ENCODE measurements at places on chromosomes 5 and 9.

DNA sequence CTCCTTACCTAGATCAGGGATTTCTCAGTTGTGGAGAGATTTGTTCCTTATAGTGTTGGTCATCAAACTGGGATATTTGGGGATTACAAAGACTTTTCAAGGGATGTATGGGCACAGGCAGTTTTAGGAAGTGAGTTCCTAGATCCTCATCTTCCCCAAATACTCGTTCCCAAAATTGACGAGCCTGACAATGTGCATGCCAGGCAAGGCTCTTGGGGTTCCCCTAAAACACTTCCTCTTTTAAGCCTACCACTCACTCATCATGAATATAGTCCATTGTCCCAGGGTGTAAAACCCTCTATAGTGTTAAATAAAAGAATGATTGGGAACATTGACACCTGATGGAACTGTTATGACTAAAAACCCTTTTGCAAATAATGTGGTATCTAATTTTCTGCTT, 26.4 kb downstream of the PDCD1LG2 start:
- DNase-seq = no peak

DNA sequence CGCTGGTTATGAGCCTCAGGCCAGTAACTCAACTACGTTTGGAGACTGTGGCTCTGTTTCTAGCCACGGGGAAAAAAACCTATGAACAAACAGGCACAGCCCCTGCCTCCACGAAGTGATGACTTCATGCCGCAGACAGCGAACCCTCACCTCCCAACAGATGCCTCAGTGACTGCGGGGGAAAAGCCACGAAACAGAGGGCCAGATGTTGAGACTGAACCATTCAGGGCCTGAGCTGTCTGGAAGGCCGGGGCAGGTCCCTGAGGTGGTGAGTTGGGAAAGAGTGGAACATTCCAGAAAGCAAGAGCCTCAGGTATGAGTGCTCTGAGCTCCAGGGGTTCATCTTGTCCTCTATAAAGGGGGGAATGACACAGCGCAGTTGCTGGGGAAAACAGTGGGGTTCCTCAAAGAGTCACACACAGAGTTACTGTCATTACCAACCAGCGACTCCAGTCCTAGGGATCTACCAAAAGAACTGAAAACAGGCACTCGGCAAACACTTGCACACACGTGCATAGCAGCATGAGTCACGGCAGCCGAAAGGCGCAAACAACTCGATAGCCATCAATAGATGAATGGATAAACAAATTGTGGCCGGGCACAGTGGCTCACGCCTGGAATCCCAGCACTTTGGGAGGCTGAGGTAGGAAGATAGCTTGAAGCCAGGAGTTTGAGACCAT, 15.3 kb downstream of the PLPP7 start:
- no peak for DNase-seq

GRCh38 chr5:101271945-101272344, 368.9 kb upstream of the ST8SIA4 start:
- no peak for DNase-seq

DNA sequence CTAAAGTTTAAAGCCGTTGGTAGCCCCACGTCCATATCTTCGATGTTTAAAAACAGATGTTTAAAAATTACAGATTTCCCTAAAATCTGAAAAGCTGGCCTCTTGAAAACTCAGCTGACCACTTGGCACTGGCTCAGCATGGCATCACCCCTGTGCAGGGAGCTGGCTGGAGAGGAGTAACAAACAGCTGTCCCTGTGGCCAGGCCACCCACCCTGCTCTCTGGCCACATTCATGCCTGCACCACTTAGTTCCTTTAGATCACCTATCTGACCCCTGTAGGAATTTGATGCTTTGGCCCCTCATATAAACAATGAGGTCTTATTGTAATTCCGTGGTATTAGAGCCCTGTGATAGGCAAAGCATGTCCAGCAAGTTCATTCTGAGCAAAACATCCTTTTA, 107.5 kb downstream of the FRMD3 start:
- no peak for DNase-seq

- DNase-seq = no peak
Observed at GRCh38 chr5:17398431-17398830, 99.6 kb upstream of the TAF11L2 start.

- DNase-seq = no peak
Observed at GRCh38 chr5:135429301-135430134, 17.6 kb downstream of the DCANP1 start.

DNA sequence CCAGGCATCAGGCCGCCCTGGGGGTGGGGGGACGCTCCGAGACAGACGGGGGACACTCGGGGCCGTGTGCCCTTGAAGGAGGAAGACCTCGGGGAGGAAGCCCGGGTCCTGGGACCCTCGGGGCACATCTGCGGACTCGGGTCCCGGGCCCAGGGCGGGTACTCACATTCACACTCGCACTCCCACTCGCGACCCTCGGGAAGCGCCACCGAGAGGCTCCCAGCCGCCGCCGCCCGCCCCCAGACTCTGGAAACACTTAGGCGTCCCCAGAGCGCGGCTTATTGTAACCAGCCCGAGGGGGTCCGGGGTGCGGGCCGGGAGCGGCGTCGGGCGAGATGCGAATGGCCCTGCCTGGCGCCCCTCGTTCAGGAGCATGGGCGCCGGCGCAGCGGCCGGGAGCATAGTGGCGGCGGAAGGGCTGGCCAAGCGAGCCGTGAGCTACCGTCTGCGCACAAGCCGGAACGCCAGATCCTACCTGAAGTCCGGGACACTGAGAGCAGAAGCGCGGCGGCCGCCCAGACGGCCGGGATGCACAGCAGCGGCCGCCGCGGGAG, 559 bp downstream of the ROR2 start:
- no peak for DNase-seq

- DNase-seq = no peak
Observed at GRCh38 chr5:131466171-131466766, 168.8 kb downstream of the RAPGEF6 start.

DNA sequence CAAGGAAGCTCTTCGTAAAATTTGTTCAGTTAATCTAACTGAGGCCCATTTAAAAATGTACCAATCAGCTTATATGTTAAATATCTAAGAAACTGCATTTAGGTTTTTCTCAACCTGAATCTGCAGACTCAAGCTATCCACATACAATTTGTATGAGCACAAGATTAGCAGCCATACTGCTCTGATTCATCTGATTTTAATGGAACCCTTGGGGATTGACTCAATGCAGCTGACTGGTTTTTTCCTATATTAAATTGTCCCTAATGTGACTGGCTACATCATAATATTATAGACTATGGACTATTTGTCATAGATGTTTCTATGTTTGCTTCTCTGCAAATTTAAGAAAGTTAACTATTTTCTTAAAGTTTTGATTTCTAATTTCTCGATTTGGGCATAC, 451.0 kb upstream of the TUSC1 start:
- no peak for DNase-seq

DNA sequence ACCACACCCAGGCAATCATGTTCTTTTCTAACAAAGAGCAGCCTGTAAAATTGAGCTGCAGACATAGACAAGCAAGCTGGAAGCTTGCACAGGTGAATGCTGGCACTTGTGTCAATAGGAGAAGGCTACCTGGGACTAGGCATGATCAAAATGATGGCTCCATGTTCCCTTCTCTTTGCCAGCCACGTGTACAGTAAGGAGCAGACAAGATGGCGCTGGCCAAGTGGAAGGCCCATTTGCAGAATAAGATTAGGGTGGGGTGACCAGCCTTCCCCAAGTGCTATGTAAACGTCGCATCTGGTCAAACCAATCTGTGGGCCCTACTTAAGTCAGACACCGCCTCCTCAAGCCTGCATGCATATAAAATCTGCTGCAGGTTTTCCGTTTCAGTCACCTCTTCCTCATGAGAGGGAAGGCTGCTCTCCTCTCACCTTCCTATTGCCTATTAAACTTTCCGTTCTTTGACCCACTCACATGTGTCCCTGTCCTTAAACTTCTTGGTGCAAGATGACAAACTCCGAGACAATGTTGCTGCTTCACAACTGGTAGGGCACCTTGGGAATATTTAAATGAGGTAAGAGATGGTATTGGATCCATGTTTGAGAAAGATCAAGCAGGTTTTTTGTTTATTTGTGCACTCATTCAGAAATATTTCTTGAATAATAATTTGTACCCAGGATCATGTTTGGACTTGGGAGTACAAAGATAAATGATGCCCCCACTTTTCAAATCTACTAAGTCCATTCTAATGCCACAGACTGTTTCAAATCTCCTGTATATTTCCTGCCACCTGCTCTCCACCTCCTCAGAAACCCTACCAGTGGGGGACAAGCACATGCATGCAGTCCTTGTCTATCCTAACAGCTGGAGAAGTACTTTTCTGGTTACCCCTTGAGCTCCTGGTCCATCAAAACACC, 30.7 kb upstream of the TGFBR1 start:
- DNase-seq = no peak

- DNase-seq = no peak
Observed at GRCh38 chr5:61796773-61797172, 464.7 kb downstream of the ZSWIM6 start.

- DNase-seq = no peak
Observed at GRCh38 chr5:152285764-152286163, 119.3 kb downstream of the NMUR2 start.

DNA sequence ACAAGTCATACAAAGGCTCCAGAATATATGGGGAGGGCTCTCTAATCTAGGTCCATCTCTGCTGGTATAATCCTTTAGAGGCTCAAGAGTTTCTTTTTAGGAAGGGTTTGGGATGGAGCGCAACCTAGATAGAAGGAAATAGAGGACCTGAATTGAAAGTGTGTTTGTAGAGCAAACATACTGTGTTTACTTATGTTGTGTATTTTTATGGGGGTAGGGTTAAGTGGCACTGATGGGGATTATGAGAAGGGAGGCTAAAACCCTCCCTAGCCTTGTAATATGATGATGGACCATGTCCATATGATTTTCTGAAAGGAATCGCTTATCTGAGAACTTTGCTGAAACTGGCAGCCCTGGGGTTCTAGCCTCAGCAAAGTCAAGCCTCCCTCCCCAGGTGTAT, 4.4 kb upstream of the ELL2 start:
- no peak for DNase-seq

GRCh38 chr9:36961561-36962325, 72.3 kb downstream of the PAX5 start:
- DNase-seq = no peak

DNA sequence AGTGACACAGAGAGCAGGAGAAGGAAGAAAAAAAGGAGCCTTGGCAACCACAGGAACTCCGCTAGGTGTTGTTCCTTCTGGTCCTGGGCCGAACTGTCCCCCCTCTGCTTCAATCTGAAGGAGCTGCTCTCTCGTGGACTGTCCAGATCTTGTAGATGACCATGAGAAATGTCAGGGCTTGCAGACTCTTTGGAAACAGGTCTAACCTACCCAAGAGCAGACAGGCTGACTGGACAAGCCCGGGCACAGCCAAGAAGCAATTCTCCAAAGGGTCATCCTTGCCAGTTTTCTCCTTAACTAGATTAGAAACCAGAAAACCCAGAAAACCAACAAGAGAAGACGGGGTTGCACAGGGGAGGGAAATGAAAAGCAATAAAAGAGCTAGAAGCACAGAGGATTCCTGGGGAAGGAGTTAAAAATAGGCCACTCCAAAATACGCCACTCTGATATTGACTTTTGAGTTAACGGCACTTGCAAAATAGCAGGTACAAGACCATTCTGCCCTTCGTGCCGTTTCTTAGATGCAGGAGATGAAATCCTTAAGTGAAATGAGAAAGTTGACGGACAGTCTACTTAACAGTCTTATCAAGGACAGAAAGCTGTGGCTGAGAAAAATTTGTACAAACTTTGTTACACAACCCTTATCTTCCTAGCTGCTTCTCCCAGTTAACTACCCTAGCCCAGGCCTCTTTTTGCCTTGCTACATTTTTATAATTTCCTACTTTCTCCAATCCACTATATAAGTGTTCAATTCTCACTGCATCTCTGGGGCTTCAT, 5.8 kb downstream of the GCNT4 start:
- no peak for DNase-seq

DNA sequence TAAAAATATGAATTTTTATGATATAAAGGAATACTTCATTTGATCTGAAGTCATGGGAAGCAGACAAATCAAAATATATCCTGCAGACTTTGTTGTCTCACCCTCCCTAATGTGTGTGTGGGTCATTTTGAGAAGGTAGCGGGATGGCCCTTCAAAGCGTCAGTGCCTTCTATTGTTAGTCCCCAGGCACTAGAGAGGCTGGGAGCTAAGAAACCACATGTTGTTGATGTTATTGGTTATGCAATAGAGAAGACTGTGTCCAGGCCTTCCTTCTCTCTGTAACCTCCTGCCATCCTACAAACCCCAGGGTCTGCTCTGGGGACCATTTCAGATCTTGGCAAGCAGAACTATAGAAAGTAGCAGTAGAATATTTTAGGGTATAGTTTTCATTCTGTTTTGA, 94.7 kb downstream of the NLN start:
- no peak for DNase-seq

DNA sequence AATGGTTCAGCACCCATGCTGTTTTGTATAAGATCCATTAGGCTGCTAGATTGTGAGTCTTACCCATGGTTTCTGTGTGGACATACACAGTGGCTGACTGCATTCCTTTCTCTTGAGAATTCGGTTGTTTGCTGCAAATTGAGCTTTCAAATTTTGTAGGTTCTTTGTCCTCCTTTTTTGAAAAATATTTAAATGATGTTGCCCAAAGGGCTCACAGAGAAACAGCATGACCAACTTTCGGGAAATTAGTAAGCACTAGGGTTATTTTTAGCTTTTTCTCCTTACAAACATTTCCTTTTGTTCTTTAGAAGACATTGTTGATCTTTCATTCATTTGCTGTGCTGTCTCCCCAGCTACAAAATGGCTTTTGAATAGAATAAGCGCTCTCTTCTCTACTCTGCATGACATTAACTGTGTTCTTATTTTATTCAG, 79.4 kb downstream of the NLN start:
- DNase-seq = no peak

GRCh38 chr5:37002176-37002751, 125.7 kb downstream of the NIPBL start:
- no peak for DNase-seq

DNA sequence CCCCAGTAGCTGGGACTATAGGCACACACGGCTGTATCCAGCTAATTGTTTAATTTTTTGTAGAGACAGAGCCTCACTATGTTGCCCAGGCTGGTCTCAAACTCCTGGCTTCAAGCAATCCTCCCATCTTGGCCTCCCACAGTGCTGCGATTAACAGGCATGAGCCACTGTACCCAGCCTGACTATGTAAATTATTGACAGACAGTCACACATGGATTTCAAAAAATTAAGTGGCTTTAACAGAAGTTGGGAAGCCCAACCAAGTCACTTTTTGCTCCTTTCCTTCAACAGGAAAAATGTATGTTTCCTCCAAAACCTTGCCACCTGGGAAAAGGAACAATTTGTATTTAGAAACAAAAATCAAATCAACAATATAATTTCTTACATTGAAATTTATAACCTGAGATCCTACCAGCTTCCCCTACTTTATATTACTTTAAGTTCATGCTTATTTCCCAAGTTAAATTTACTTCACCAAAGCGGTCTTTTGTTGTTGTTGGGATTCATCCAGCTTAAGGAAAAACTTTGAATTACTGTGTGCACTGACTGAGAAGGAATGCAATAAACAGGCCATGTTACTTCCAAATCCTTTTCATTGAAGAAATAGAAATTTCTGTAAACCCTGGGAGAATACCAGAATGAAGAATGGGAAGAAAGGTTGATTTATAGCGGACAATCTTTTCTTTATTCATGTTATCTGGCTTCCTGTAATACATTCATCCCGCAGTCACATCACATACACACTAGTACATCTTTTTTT, 8.6 kb downstream of the PCA3 start:
- DNase-seq = no peak

Data from iPS DF 19.7 (cell line).